ENCODE measurements at places on chromosomes 2 and 18.

DNA sequence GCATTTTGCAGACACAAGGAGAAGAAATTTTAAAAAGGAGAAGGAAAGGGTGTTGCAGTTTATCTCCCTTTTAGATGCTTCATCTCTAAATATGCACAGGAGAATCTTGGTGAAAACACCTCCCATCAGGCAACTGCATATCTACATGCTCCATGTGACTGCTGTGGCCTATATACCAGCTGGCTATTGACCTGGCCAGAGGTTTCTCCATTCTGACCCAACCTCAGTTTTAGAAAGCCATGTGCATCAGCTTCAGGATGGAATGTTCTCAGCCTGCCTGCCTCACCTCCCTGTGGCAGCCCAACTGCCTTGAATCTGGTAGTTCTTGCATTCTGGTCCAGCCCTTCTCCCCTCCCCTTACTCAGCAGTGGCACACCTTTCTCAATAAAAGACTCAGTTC is 1958.8 kb upstream of the CELF4 start:
- DNase-seq = no peak

- no peak for DNase-seq
Observed at GRCh38 chr2:209907746-209908145, 94.7 kb upstream of the RPE start.

- DNase-seq = no peak
Observed at GRCh38 chr2:19041434-19042041, 316.9 kb downstream of the OSR1 start.

DNA sequence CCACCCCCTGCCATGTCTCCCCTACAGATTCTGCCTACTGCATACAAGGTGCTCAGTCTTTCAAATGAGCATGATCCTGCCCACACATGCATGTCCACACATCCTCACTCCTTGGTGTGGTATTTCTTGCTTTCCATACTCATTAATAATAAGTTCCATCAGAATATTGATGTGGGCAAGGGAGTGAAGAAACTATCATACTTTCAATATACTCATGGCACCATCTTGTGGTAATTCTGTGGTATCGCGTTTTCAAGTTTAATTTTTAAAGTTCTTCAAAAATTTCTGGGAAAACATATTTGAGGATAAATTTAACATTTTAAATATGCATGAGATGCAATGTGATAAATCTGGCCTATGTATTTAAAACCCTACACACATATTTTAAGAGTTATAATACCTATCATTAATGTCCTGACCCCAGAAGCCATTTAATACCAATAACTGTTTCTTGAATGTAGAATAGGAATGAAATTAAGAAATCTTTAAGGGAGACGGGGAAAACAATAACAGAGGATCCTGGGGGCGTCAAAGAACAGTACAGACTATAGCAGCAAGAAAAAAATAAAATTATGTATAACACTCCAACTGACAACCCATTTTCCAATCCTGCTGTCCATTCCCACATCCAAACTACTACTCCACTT is 110.1 kb downstream of the ZNF385B start:
- DNase-seq = no peak

- DNase-seq = no peak
Observed at GRCh38 chr2:240404174-240404852, 31.1 kb upstream of the GPC1 start.

GRCh38 chr2:16683576-16683975 is 17.9 kb upstream of the CYRIA start:
- no peak for DNase-seq

DNA sequence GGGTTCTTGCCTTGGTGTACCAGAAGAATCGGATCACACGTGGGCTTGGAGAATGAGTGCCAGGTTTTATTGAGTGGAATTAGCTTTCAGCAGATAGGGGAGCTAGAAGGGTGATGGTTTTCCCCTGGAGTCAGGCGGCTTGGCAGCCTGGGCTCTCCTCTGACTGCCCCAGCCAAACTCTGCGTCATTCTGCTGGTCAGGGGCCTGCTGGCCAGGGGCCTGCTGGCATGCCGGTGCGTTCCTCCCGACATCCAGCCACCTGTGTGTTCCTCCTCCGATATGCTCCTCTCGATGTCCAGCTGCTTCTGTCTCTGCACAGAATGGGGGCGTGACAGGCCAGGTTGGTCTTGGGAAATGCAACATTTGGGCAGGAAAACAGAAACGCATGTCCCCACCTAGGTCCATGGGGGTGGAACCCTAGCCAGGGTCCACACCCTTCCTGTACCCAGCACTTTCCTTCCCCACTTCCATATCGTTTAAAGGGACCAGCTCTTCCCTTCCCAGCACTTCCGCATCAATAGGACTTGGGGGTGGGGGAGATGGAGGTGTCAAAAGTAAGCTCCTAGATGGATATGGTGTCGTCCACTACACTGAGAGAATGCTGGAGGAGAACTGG is 85.3 kb downstream of the VWA3B start:
- DNase-seq = no peak

GRCh38 chr2:196356332-196356731 is 185.0 kb upstream of the STK17B start:
- DNase-seq = no peak

DNA sequence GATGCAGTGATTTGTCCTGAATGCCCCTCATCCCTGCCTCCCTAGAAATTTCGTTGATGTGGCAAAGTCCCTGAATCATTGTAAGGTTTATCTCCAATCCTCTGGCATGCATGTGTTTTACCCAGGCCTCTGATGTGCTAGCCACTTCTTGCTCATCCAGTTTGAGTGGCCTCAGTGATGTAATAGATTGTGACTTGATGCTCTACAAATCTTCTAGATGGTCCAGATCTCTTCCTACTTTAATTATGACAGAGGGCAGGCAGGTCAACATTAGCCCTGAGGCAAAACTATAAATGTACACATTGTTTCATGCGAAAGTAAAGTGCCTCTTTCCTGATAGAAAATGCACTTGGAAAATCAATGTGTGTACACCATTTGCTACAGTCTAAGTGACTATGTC is 54.5 kb downstream of the LONRF2 start:
- DNase-seq = no peak

- DNase-seq = no peak
Observed at GRCh38 chr2:166892397-166892796, 4.1 kb downstream of the XIRP2 start.

DNA sequence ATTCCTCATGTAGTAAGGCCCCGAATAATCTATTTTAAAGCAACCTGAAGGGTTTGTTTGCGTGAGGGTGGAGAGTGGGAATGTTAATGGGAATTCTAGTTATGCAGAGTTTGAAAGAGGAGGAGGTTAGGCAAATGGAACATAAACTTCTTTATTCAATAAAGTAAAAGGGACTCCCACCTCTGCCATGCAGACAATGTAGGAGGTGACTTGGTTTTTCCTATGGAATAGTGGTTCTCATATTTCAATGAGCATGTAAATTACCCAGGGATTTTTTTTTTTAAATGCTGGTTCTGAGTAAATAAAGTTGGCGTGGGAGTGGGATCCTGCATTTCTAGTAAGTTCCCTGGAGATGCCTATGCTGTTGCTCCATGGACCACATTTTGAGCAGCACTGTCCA is 367.9 kb downstream of the THSD7B start:
- DNase-seq = no peak

- DNase-seq = no peak
Observed at GRCh38 chr18:12531749-12532148, 124.0 kb downstream of the PRELID3A start.

DNA sequence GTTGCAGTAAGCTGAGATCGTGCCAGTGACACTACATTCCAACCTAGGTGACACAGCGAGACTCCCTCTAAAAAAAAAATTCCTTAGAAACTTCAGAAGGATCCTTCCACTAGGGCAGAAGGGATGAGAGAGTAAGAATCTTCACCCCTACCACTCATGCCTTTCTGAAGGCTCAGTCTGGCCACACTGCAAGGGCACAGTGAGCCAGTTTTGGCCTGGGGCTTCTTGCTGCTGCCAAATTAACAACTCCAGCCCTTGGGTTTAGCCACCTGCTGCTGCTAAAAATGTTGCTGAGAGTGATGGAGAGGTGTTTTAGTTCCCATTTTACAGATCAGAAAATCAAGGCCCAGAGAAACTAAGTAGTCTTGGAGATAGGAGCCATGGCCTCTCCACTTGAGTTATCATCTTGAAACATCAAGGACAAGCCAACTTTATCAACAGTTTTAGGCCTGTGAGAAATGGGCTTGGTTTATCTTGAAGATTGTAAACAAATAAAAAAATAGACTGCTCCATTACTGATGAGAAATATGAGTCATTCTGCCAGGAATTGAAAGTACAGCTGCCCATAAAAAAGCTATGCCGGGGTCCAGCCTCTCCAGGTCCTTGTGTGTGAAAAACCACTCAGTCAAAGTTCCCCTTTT is 31.9 kb upstream of the CASP8 start:
- no peak for DNase-seq

DNA sequence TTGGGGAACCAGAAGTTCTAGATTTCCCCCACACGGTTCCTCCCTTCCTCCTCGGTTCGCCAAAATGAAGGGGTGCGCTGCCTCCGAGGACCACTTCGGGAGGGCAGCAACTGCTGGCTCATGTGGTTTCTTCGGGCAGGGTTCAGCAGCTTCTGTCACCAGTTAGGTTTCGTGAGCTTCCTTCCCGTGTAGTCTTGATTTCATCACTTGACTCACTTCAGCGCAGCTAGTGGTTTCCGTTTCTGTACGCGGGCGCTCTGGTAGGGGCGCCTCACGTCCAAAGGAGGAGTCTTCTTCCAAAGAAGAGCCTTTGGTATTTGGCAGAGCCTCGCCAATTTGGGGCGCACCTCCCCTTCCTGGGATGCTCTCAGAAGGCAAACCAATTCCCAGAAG is 485 bp upstream of the GALNT3 start:
- peak; percentile 65 for DNase-seq

- no peak for DNase-seq
Observed at GRCh38 chr2:152411154-152411553, 76.2 kb downstream of the FMNL2 start.

DNA sequence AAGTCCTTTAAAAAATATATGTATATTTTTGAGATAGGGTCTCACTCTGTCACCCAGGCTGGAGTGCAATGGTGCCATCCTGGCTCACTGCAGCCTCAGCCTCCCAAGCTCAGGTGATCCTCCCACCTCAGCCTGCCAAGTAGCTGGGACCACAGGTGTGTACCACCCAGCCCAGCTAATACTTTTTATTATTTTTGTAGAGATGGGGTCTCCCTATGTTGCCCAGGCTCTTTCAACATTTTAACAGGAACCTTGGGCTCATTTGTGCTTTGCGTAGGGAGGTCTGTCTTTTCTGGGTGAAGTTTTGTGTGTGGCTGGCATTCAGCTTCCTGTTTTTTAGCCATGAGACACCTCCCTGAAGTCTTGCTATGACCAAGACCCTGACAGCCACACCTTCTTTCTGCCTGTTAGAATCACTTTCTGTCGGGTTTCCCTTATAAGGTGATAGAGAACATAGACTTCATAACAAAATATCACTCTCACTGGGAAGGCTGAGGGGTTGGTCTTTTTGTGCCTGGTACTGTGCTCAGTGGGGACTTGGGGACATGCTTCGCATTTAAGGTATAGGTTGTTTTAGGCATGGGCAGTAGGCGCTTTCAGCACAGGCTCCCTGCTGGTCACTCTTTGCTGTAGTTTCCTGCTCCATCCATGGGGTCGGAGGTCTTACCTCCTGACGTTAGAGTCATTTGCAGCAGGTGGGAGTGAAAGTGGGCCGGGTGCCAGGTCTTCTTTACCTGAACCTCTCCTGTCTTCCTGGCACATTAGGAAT is 3.4 kb downstream of the RAB31 start:
- DNase-seq = peak; percentile 62

- no peak for DNase-seq
Observed at GRCh38 chr18:10216791-10217190, 237.6 kb upstream of the APCDD1 start.

DNA sequence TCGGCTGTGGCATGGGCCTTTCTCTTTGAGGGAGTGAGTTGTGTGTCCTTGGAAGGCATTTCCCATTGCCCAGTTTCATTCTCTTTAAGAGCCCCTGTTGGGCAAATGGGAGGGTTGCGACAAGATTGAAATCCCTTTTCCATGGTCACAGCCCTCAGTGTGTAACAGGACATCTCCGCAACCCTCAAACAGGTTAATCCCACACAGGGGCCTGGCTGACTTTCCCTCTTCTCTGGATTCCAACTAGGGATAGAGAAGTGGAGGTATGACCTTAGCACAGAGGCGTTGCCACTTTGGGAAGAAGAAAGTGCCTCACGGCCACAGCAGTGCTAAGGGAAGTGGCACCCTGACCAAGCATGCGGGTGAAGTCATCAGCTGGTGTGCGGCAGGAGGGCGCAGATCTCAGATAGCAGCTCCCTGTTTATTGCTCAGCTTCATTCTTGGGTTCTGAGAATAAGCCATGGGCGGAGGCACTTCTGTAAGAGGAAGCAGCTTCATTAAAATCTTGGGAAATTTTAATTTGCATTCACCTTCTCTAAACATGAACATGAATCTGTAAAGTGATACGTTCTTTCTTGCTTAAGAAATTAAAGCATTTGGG is 256.5 kb downstream of the GBX2 start:
- DNase-seq = no peak

GRCh38 chr2:65456064-65456463 is 23.7 kb upstream of the SPRED2 start:
- DNase-seq = no peak

DNA sequence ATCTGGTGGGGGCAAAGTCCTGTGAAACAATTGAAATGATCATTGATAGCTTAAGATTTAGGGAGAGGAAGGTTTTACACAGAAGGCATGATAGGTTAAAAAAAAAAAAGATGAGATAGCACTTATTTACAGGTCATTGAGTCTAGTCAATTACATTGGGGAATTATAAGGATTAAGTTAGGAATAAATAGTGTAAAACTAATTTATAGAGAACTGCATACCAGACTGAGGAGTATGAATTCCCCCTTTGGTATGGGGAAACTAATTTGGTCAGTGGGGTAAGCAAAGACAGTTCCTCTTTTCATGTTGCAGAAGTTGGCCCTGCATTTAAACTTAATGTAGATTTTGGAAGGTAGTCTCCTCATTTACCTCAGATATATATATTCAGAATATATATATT is 10.8 kb downstream of the GLS start:
- DNase-seq = no peak

GRCh38 chr2:236014408-236015131 is 153.6 kb downstream of the GBX2 start:
- DNase-seq = no peak

GRCh38 chr2:239731422-239731821 is 293.7 kb downstream of the NDUFA10 start:
- DNase-seq = no peak

- no peak for DNase-seq
Observed at GRCh38 chr2:99032001-99032400, 96.0 kb upstream of the CRACDL start.

DNA sequence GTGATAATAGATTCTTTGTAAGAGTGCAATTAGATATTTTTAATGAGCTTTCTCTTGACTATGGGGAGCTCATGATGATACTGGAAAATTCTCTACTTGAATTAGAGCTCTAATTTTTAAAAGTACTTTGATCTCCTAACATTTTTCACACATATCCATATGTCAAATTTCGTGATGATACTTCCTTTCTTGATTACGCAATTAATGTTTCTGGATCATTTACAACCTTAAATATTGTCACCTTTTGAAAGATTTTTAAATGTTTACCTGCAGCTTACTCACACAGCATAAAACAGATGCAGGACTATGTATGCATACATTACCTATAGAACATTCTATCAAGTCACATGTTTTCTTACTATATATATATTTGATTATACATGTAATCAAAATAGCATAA is 598.5 kb upstream of the DSEL start:
- DNase-seq = no peak

Measured in GM19239 (cell line).